ENCODE measurements at places on chromosomes 4 and X.

GRCh38 chrX:4382273-4382672 is 668.8 kb upstream of the PRKX start:
- no peak for DNase-seq

DNA sequence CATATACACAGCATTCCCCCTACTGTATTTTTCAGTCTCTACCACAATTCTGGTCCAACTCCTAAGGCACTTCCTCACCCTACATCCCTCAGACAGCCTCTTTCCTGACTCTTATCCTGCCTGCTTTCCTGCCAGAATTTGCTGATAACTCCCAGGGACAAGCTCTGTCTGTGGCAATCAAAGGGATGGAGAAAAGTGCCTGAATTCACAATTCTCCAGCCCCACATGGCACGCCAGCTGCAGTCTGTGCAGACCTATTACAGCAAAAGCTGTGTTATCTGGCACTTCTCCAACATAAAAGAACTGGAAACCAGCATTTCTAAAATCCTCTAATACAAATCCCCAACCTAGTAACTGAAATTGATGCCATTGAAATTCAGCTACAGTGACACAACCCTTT is 404.8 kb downstream of the KLHL13 start:
- DNase-seq: no peak

DNA sequence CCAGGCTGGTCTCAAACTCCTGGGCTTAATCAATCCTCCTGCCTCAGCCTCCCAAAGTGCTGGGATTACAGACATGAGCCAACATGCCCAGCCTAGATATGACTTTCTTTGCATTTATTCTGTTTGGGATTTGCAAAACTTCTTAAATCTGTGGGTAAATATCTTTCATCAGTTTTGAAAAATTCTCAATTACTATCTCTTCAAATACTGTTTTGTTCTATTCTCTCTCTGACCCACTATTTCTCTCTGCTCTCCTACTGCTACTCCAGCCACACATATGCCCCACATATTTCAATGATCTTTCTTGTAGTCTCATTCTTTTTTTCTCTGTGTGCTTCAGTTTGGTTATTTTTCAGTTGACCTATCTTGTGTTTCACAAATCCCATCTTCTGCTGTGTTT is 205.1 kb downstream of the CHIC2 start:
- no peak for DNase-seq

DNA sequence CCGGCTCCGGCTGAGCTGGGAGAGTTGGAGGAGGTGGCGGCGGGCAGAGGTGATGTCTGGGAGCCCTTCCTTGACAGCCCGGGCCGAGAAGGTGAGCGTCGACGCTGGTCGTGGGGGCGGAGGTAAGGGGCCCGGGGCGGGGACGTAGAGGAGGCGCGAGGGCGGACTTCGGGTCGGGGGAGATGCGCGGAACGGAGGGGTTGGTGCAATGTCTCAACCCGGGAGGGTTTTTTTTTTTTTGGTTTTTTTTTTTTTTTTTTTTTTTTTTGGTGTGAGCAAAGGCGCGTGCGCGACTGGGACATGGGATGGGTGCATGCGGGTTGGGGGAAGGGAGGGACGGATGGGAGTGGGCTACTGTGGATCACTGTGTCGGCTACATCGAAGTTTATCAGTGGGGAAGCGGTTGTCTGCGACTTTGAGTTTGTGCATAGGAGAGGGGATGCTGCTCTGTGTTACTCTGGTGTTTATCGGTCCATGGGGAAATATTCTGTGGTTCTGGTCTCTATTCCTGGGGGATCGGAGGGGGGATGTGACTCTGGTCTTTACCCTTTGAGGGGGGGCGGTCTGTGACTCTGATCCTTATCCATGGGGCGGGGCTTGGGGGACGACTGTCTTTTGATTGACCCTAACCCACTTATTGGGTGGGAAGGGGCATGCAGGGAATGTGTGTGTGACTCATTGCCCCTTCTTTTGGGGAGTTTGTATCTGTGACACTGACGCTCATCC is 537 bp downstream of the RBM10 start:
- no peak for DNase-seq

DNA sequence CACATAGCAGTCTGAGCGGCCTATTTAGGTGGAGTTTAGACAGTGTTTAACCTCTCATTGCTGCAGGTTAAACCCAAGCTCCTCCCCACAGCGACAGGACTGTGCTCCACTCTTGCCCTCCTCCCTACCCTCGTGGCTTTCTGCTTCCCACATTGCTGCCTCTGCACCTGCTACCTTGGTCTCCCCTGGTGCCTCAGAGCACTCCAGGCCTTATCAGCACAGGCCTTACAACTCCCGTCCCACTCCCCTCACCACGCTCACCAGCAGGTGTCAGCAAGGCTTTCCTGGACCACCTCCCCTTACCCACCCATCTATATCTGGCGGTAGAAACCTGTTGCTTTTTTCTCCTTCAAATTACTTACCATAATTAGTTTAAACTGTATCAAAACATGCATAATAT is 18.6 kb downstream of the HELT start:
- no peak for DNase-seq

GRCh38 chrX:75746891-75747639 is 38.0 kb downstream of the MAGEE2 start:
- no peak for DNase-seq

GRCh38 chrX:149461746-149462145 is 43.4 kb downstream of the IDS start:
- DNase-seq: no peak

DNA sequence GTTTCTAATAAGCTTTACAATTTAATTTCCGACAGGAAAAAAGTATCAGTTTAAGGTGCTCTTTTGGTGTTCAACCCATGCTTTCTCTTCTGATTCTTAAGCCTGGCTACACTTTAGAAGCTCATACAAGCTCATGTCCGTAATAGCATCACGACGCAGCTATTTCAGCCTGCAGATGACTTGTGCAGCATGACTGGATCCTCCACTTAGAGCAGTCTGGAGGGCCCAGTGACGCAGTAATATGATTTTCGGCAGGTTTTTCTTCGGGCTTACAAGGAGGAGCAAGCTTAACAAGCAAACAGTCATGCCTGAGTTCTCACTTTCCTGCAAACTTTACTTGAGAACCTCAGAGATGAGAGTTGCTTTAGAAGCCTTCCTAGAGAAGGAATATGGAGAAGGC is 85.3 kb upstream of the MAML3 start:
- DNase-seq: no peak

DNA sequence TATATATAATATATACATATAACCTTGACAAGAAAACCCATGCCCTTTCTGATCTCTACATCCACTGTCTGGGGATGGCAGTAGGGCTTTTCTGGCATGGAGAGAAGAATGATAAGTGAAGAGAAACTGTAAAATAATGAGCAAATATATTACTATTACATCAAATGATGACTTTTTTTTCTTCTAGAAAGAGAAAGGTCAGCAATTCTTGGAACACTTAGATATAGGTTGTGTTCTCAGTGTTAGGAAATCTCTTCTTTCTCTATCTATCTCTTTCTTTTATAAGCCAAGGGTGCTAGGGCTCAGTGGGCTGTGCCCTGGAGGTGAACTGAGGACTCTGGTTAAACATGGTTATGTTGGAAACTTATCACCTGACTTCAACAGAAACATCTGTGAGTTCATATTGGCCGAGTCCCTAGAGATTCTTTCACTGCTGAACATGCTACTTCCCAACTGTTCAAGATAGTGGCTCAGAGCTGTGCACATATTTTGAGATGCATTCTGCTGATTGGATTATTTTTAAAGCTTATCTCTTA is 265.1 kb downstream of the GBA3 start:
- no peak for DNase-seq

GRCh38 chrX:48864210-48864609 is 28.8 kb upstream of the PCSK1N start:
- DNase-seq: no peak

- no peak for DNase-seq
Observed at GRCh38 chr4:102579794-102580462, 78.8 kb downstream of the NFKB1 start.

GRCh38 chr4:159319027-159319426 is 216.1 kb downstream of the RAPGEF2 start:
- no peak for DNase-seq

- DNase-seq: no peak
Observed at GRCh38 chrX:9824554-9824953, 38.3 kb downstream of the SHROOM2 start.

- DNase-seq: no peak
Observed at GRCh38 chr4:7964890-7965662, 25.4 kb upstream of the AFAP1 start.

Measured in GOT3 (cell line).